Kidney epithelial cell (primary cell): ENCODE measurements at places on chromosomes 2 and 18. TPM values are rescaled to one million over a fixed set of nuclear protein-coding genes. Genes with fewer than 3 reads are reported as not detected.

GRCh38 chr18:46464926-46465655 lies 191.9 kb downstream of the LOXHD1 start:
- no peak for DNase-seq

TMEM200C gene
- total RNA-seq, result 4.9 and 8.1 TPM in 2 replicates

SKOR2 gene
- total RNA-seq, result not detected in 2 replicates

DSEL gene
- 7.1 TPM in 2 replicates for total RNA-seq

PDE1A gene
- total RNA-seq, result 0.08 and 0.41 TPM in 2 replicates
